ENCODE measurements at places on chromosomes 4 and X. TPM values are rescaled to one million over a fixed set of nuclear protein-coding genes. Genes with fewer than 3 reads are reported as not detected.

DNA sequence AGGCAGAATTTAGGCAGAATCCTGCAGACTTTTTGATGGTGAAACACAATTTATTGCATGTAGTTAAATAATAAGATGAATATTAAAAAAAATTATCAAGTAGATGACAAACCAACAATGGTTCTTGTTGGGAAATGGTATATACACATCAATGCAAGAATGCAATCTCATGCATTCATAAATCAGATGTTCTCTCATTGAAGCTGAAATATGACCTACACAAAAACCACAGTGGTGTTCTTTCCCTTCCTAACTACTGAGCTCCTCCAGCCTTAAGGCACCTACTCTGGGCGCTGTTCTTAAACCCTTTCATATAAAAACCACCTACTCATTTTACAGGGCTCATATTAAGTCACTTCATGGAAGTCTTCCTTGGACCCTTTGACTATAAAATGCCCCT, 64.1 kb downstream of the ANTXR2 start:
- H3K27ac ChIP-seq = no peak overlapping the region
- DNase-seq = no peak
- H3K4me3 ChIP-seq = no peak overlapping the region
- no peaks in the 10 kb centered on the region for H3K36me3 ChIP-seq
- no peaks in the 10 kb centered on the region for H3K27me3 ChIP-seq
- H3K4me1 ChIP-seq = no peaks in the 10 kb centered on the region

- no peaks in the 10 kb centered on the region for H3K4me1 ChIP-seq
- H3K27me3 ChIP-seq = no peaks in the 10 kb centered on the region
- DNase-seq = no peak
- no peaks in the 10 kb centered on the region for H3K36me3 ChIP-seq
- H3K4me3 ChIP-seq = no peak overlapping the region
Measured at GRCh38 chr4:139806929-139807328, 141.3 kb downstream of the MGST2 start.

DNA sequence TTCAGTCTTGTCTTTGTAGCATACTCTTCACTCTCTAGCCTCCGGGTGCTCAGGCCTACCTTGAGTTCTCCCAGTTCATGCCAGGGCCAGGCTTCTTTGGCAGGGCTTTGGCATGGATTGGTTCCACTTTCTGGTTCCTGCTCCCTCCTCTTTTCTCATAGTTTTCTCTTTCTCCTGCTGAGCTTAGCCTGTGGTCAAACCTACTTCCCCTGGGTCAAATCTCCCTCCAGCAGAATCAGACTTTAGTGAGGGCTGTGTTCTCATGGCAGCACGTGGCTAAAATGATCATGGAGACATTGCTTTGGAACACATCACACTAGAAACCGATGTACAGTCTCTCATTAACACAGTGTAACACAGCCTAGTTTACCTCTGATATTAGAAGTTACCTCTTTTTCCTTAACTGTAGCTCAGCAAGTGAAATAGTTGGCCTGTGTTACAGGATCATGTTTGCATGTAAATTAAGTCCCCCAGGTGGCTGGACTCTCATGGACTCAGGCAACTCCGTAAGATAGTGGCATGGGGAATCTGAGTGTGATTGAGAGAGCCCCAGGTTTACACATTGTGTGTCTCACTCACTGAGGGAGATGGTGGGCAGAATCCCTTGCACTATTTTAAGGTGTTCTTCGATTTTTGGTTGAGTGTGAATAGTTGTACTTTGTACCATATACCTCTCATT, 13.3 kb downstream of the RAB9A start:
- no peaks in the 10 kb centered on the region for H3K4me1 ChIP-seq
- peaks cover 11% of the 10 kb centered on the region for H3K27me3 ChIP-seq
- no peak for DNase-seq
- H3K36me3 ChIP-seq = no peaks in the 10 kb centered on the region

DNA sequence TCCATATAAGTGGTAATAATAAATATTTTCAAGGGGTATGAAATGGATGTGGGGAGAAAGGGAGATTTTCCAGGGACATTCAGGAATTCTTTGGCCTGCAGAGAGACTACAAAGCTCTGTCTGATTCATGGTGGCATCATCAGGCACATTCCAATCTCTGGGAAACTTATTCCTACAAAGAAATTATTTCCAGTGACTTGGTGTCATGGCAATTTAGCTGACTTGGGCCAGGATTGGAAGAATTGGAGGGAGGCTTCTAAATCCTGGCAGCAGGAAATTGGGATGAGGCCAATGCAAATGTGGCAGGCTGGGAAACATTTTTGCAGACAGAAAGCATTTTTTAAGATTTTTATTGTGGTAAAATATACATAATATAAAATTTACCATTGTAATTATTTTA, 204.6 kb downstream of the RTL9 start:
- H3K4me1 ChIP-seq = no peaks in the 10 kb centered on the region
- no peaks in the 10 kb centered on the region for H3K27me3 ChIP-seq
- no peak overlapping the region for H3K27ac ChIP-seq
- no peaks in the 10 kb centered on the region for H3K36me3 ChIP-seq

DNA sequence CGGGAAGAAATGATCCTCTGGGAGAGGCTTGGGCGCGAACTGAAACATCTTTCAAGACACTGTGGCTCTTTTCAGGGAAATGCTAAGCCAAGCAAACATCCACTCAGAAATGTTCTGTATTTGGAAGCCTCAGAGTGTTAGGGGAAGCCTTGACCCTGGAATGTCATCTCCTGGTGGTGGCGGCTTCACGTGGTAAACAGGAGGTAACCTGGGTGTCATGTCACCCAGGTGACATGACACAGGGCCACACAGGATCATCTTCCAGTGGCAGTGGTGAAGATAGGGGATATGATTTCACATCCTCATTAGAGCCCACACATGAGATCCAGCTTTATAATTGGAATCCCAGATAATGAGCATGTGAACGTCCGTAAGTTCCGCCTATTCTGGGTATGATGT, 140.0 kb downstream of the TBL1X start:
- H3K27ac ChIP-seq = peak overlapping the region; percentile 93
- peaks cover 33% of the 10 kb centered on the region for H3K4me1 ChIP-seq
- DNase-seq = no peak
- no peaks in the 10 kb centered on the region for H3K27me3 ChIP-seq

- no peaks in the 10 kb centered on the region for H3K36me3 ChIP-seq
- no peak for DNase-seq
- no peak overlapping the region for H3K27ac ChIP-seq
- H3K4me1 ChIP-seq = no peaks in the 10 kb centered on the region
- H3K27me3 ChIP-seq = no peaks in the 10 kb centered on the region
- no peak overlapping the region for H3K4me3 ChIP-seq
Measured at GRCh38 chr4:175326796-175327195, 408.6 kb downstream of the ADAM29 start.

- DNase-seq = peak; percentile 81
- H3K4me3 ChIP-seq = no peak overlapping the region
- H3K4me1 ChIP-seq = peaks cover 5% of the 10 kb centered on the region
- H3K27ac ChIP-seq = no peak overlapping the region
- no peaks in the 10 kb centered on the region for H3K36me3 ChIP-seq
- H3K27me3 ChIP-seq = peaks cover 49% of the 10 kb centered on the region
Measured at GRCh38 chr4:112523764-112524505, 8.0 kb upstream of the NEUROG2 start.

- peaks cover 9% of the 10 kb centered on the region for H3K4me1 ChIP-seq
- no peaks in the 10 kb centered on the region for H3K36me3 ChIP-seq
- H3K27me3 ChIP-seq = no peaks in the 10 kb centered on the region
- no peak overlapping the region for H3K4me3 ChIP-seq
Measured at GRCh38 chr4:54726907-54727306, 69.2 kb downstream of the KIT start.

GRCh38 chrX:119638725-119639471, 32.7 kb upstream of the NKRF start:
- H3K27me3 ChIP-seq = no peaks in the 10 kb centered on the region
- DNase-seq = no peak
- H3K4me1 ChIP-seq = no peaks in the 10 kb centered on the region
- H3K27ac ChIP-seq = no peak overlapping the region

DNA sequence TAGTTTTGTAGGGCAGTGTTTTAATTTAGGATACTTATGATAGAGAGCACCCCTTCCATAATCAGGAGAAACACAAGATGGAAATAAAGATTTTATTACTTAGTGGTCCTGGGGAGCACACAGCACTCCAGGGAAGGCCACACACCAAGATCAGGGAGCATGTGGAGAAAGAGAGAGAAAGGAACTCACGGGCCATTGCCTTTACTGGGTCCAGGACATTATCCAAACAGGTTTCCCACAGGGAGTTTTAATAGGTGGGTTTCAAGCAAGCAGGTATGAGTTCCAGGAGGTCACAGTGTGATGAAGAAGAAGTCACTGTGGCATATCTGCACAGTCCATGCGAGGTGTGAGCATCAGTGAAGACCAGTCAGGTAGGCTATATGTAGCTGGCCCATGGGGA, 46.8 kb downstream of the NFKB1 start:
- H3K4me3 ChIP-seq = no peak overlapping the region
- H3K27ac ChIP-seq = no peak overlapping the region
- H3K27me3 ChIP-seq = no peaks in the 10 kb centered on the region
- DNase-seq = no peak
- H3K4me1 ChIP-seq = no peaks in the 10 kb centered on the region
- no peaks in the 10 kb centered on the region for H3K36me3 ChIP-seq

Gene SMPX
- total RNA-seq = not detected

Gene CPZ
- total RNA-seq = 2.6 TPM

Gene TSC22D3
- 320 TPM for total RNA-seq

Gene DGAT2L6
- not detected for total RNA-seq

Gene NAP1L3
- total RNA-seq = 3.8 TPM

Gene SEL1L3
- 60.3 TPM for total RNA-seq

Gene COL4A6
- total RNA-seq = 3.3 TPM

Measured in kidney (tissue), 22 donors.